ENCODE measurements at places on chromosomes 11 and 22. TPM values are rescaled to one million over a fixed set of nuclear protein-coding genes. Genes with fewer than 3 reads are reported as not detected.

DNA sequence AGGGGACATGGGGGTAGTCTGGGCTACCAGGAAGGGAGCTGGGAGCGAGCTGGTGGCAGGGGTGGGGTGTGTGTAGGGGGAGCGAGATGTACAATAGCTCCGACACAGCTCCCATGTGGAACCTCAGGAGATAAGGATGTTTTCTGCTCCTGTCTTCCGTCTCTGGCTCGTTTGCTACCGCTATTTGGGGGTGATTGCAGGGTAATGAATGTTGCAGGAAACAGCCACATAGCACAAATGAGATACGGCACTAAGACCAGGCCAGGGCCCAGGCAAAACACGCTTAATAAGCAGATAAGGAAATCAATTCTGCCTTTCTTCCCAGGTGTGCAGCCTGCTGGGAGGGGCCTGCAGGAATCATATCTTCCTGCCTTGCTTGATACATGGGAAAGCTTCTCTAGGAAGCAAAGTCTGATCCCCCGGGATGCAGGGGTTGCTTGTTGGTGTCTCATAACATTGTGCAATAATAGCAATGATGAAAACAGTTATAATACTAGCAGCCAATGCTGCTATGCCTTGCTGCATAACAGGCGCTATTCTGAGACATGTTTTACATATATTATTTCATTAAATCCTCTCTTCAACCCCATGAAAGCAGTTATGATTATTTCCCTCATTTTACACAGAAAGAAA is 158.7 kb downstream of the ST3GAL4 start:
- no peaks in the 10 kb centered on the region for H3K36me3 ChIP-seq
- no peaks in the 10 kb centered on the region for H3K4me1 ChIP-seq
- no peak overlapping the region for H3K4me3 ChIP-seq
- no peak overlapping the region for H3K27ac ChIP-seq
- H3K27me3 ChIP-seq, result no peaks in the 10 kb centered on the region

- no peaks in the 10 kb centered on the region for H3K36me3 ChIP-seq
- H3K27me3 ChIP-seq, result no peaks in the 10 kb centered on the region
These were observed 35.3 kb upstream of the FZD4 start for GRCh38 chr11:86990515-86990914.

GRCh38 chr11:45078236-45079074 is 68.0 kb upstream of the PRDM11 start:
- peaks cover 14% of the 10 kb centered on the region for H3K4me1 ChIP-seq
- no peaks in the 10 kb centered on the region for H3K36me3 ChIP-seq
- DNase-seq, result no peak
- no peak overlapping the region for H3K27ac ChIP-seq

DNA sequence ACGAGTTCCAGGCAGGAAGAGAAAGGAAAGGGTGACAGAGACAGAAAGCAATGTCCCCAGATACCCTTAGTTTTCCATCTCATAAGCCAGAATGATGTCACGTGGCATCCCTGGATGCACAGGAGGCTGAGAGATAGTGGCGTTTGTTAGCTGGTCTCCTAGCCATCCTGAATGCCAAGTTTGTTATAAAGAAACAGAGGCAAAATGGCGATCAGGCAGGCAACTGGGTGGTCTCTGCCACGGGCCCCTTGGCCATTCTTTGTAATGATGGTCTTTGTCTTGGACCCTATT is 5.3 kb downstream of the SMIM38 start:
- H3K27me3 ChIP-seq, result peaks cover 5% of the 10 kb centered on the region
- H3K4me1 ChIP-seq, result peaks cover 8% of the 10 kb centered on the region
- H3K4me3 ChIP-seq, result no peak overlapping the region
- H3K36me3 ChIP-seq, result no peaks in the 10 kb centered on the region
- no peak overlapping the region for H3K27ac ChIP-seq

DNA sequence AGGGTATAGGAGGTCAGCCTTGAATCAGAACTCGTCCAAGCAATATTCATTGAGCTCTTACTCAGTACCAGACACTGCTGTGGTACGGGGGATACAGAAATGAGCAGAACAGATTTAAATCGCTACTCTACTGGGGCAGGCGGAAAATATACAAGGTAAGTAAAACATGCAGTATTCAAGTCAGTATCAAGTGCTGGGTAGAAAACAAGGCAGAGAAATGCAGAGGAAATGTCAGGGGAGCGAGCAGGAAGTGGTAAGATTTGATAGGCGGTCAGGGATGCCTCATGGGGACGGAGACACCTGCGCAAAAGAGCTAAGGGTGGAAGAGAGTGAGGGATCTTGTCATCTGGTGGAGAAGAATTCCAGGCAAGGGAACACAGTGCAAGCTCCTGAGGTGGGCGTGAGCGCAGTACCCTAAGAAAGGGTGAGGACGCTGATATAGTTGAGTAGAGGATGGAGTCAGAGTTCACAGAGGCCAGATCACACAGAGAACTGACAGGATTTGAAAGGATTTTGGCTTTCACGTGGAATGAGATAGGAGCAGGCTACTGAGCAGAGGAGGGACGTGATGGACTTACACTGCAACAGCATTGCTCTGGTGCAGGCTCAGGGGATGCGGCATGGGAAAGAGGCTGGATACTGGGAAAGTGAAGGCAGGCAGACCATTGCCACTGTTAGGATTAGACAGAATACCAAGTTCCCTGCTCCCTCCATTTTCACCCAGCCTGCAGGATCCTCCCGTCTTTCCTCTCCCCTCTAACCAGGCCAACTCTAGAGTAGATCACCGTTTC is 35.8 kb downstream of the SC5D start:
- no peaks in the 10 kb centered on the region for H3K27me3 ChIP-seq
- no peak overlapping the region for H3K4me3 ChIP-seq
- no peaks in the 10 kb centered on the region for H3K36me3 ChIP-seq
- DNase-seq, result no peak
- H3K27ac ChIP-seq, result no peak overlapping the region
- no peaks in the 10 kb centered on the region for H3K4me1 ChIP-seq

DNA sequence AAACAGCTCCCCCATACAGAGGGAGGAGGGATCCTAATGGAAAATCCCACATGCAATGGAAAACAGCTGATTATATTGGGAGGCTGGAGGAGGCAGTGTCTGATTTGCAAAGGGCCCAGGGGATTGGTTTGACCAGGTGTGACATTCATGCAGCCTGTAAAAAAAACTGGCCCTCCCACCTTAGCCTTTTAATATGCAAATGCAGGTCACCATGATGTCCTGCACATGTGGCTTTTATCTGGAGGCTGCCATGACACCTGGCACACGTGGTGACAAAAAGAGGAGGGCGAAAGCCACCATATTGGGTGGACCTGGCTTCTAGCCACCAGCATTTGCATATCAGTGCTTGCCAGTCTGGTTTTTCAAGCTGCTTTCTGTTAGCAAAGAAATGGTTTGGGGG is 48.5 kb downstream of the ZNF280B start:
- H3K27me3 ChIP-seq, result no peaks in the 10 kb centered on the region
- H3K4me3 ChIP-seq, result no peak overlapping the region
- DNase-seq, result no peak
- no peak overlapping the region for H3K27ac ChIP-seq
- no peaks in the 10 kb centered on the region for H3K36me3 ChIP-seq

DNA sequence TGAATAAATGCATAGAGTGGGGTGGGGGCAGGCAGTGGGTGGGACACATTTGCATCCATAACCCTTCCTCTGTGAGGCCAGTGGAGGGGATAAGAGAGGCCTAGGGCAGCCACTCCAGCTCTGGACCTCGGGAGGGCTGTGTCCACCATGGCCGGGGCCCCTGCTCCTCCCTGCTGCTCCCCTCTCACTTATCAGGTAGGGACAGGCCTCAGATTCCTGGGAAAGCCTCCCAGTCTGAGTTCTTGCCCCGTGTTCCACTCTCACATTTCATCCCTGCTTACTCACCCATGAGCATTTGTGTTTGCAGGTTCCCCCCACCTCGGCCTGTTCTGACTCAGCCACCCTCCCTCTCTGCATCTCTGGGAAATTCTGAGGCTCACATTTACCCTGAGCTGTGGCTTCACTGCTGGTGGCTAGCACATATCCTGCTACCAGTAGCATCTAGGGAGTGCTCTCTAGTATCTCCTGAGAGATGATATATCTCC is 128.7 kb upstream of the TOP3B start:
- H3K4me3 ChIP-seq, result no peak overlapping the region
- H3K4me1 ChIP-seq, result no peaks in the 10 kb centered on the region
- H3K27ac ChIP-seq, result no peak overlapping the region
- H3K27me3 ChIP-seq, result no peaks in the 10 kb centered on the region

DNA sequence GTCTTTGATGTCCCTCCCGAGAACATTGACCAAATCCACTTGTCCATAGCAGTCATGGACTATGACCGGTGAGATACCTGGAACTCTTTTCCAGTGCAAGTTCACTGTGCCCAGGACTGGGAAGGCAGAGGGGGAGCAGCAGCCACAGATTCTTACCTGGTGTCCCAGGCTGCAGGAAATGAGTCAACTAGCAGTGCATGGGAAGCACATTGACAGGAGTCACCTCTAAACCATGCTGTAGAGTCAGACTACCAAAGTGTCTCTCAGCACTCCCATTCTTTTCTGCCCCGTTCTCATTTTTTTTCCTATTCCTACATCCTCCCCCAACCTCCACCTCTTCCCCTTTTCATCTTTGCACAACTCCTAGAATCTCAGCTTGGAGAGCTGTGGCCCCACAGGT is 67.2 kb upstream of the OLFML1 start:
- no peaks in the 10 kb centered on the region for H3K36me3 ChIP-seq
- no peak overlapping the region for H3K27ac ChIP-seq
- H3K4me3 ChIP-seq, result no peak overlapping the region
- no peak for DNase-seq
- H3K27me3 ChIP-seq, result no peaks in the 10 kb centered on the region

The FGF19 gene
- not detected for total RNA-seq

The DRD4 gene
- total RNA-seq, result 0.88 TPM

The KCNK7 gene
- not detected for total RNA-seq
